ENCODE measurements at places on chromosomes 2 and 18.
A peak's percentile ranks its signal among the peaks of the same experiment; 100 is the strongest.

DNA sequence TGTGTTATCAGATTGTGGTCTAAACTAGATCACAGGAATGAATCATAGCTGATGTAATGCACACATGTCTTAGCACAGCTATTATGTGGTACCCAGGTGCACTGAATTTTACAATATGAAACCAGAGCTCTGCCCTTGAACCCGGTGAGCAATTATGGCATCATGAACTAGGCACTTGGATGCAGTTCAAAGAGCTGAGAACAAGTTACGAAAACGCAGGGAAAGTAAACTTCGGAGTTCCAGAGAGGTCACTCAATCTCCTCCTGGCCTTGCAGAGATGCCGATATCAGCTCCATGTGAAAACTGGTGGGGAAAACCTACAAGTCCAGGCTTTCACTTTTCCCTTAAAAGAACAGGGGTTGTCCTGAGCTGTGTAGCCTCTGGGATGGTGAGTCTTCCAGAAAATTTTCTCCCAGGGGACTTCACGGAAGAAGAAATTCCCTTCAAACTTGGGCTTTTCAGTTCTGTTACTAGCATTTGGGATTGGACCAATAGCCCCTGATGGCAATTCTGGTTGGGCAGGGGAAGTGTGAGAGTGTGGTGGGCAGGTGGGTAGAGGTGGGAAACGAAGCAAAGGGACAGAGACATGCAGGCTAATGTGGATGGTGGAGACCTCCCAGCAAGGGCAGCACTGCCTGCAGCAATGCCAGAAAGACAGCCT lies 71.1 kb upstream of the SH3BP4 start:
- no peak for DNase-seq

DNA sequence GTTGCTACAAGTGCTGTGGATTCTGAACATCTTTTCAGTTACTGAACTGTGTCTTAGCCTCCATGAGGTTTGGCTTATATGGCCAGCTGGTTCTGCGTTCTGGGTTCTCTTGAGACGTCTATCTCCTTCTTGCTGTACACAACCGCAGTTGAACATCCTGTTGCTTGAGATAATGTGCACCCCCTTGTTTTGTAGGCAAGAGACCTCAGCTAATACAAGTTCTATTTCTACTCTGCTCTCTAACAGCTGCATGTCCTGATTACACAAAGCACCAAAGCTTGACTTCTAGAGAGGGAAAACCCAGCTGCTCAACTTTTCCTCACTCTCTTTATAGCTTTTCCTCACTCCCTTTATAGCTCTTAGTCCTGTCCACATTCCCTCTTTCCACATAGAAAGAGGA lies 176.0 kb downstream of the LTBP1 start:
- no peak for DNase-seq

DNA sequence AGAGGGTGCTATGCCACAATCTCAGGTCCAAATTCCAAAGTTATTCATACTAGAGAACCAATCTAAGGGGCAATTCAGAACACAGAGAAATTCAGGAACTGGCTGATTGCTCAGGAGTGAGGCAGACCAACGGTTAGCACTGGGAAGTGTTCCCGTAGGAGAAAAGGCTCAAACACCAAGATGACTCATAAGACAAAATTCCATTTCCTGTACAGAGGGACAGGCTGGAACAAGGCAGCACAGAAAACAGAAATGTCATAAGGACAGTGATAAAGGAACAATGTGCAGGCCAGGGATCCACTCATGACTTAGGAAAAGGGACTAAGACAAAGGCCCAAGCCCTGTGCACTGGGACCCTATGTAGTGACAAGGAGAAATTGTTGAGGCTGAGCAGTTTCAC lies 54.2 kb downstream of the PDE1A start:
- DNase-seq: no peak

GRCh38 chr2:114843963-114844362 lies 401.5 kb downstream of the DPP10 start:
- no peak for DNase-seq

DNA sequence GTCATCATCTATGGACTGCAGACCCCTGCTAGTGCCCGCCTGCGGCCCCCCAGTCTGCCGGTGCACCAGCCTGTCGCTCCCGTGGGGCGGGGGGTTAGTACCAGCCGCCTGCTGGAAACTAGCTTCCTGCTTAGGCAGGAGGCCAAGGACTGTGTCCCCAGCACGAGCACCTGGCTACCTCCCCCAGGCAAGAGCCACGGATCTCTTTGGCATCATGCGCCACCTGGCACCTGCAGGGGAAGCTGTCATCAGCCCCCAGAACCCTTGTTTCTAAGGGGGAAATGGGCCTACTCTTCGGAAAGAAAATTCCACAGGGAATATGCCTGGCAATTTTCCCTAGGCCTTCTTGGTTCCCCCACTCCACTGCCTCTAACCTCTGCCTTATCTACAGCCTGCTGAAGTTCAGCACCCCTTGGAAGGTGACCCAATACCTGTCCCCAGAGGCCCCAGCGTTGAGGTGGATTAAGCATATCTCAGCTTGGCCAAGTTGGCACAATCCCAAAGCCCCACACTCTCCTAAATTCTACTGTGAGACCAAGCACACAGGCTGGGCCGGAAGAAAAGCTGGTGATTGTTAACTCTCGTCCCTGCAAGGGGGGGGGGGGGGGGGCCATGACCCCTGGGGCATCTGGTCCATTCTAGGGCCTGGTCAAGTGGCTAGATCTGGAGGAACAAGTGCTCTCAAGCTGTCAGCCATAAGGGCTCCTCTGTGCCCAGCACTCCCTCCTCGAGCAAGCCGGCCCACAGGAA lies 62.0 kb upstream of the POMC start:
- no peak for DNase-seq

GRCh38 chr2:48589170-48589767 lies 28.4 kb upstream of the GTF2A1L start:
- DNase-seq: no peak

- DNase-seq: no peak
Observed at GRCh38 chr2:72803626-72804320, 22.1 kb downstream of the EXOC6B start.

GRCh38 chr2:16960579-16960978 lies 294.9 kb upstream of the CYRIA start:
- no peak for DNase-seq

GRCh38 chr2:215896921-215897320 lies 116.4 kb downstream of the MREG start:
- no peak for DNase-seq

DNA sequence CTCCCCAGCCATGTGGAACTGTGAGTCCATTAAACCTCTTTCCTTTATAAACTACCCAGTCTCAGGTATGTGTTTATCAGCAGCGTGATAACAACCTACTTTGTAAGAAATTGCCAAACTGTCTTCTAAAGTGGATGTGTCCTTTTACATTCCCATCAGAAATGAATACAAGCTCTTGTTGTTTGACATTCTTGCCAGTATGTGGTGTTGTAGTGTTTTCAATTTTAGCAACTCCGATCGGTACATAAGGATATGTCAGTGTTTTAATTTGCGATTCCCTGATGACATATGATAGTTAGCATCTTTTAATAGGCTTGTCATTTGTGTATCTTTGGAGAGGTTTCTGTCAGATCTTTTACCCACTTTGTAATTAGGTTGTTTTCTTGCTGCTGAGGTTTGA lies 1156.3 kb upstream of the CRIM1 start:
- no peak for DNase-seq

DNA sequence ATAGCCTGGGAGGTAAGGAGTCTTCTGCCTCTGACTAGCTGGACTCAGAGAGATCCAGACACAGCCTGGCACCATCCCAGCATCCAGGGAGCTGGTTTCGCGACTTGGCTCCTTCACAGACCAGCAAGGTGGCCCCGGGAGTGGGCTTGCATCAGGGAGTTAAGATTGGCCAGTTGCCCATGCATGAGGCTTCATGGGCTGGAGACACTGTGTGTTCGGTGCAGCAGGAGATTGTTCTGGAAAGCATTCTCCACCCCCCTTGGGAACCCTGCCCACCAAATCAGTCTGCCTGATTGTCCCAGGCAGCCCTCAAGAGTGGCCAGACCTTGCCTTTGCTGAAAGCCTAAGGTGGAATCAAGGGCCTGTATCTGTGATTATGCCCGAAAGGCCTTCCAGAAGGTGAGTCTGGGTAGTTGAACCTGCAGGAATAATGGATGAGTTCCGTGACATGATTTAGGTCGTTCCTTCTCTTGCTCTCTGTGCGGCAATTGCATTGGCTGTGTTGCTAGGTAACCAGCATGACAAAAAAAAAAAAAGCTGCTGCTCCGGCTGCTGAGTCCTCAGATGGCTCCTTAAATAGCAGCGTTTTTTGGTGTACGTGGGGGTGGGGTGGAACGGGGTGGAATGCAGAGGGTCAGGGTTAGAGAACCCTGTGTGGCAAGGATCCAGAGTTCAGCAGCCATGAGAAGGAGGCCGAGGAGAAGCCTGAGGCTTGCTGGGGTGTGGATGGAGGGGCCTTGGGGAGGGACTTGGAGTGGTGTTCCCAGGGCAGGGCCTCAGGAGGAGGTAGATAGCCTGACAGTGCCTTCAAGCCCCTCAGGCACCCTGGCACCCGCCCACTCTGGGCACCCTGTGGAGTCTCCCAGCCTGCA lies 93.0 kb upstream of the MCFD2 start:
- no peak for DNase-seq

- DNase-seq: no peak
Observed at GRCh38 chr2:2187196-2187595, 143.9 kb downstream of the MYT1L start.

GRCh38 chr2:173751245-173751975 lies 213.8 kb downstream of the SP3 start:
- DNase-seq: no peak

DNA sequence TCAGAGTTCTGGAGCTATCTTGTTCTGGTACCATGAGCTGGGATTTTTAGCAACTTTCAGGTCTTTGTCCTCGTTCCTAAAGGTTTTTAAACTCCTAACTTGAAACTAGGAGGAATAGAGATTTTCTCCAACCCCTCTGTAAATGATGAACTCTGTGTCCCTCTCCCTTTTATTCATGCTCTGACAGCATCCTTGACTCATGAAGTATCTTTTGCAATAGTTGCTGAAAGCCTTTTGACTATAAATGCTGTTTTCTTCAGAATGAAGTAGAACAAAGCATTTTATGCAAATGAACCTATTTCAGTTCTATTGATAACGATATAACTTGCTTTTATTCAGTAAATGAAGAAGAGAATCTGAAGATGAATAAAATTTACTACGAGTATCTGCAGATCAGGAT lies 17.0 kb upstream of the MAPRE2 start:
- DNase-seq: no peak

DNA sequence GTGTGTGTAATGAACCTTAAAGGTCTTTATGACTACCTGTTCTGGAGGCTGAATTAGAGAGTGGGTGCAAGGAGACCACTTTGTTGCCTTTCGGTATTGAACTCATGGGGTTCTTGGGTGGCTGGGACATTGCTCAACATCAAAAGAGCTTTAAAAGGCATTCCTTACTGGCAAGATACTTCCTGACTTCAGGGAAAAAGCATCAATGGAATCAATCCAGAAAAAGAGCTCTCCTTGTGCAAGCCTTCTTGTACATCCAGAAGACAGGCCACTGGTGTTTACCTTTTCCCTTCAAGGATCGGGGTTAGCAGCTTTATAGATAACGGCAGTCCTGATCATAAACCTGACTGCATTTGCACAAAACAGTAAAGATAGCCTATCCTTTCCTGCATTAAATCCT lies 9.5 kb downstream of the PNO1 start:
- DNase-seq: no peak

DNA sequence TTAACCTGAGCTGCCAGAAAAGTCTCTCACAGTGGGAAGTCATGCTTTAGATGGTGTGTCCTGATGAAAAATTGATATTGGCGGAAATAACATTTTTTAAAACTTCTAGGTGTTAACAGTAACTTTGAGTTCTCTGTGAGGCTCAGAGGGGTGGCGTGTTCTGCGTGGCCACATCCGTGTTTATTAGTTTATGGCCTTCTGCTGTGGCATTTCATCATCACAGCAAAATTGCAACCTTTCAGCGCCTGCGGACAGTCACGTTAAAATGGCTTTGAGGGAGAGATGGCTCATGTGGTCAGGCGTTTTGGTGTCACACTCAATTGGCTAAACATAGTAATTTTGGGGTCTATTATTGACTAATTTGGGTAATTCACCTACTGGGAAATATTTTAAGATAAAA lies 42.4 kb downstream of the KLHL29 start:
- DNase-seq: no peak

- DNase-seq: peak; percentile 46
Observed at GRCh38 chr2:69741575-69742321, at the start of gene ANXA4. Gene ANXA4 (plus strand): TSS chr2:69742134. CDS start chr2:69781566, 39,432 bp downstream.

GRCh38 chr18:57087644-57088376 lies 59.1 kb upstream of the BOD1L2 start:
- no peak for DNase-seq

DNA sequence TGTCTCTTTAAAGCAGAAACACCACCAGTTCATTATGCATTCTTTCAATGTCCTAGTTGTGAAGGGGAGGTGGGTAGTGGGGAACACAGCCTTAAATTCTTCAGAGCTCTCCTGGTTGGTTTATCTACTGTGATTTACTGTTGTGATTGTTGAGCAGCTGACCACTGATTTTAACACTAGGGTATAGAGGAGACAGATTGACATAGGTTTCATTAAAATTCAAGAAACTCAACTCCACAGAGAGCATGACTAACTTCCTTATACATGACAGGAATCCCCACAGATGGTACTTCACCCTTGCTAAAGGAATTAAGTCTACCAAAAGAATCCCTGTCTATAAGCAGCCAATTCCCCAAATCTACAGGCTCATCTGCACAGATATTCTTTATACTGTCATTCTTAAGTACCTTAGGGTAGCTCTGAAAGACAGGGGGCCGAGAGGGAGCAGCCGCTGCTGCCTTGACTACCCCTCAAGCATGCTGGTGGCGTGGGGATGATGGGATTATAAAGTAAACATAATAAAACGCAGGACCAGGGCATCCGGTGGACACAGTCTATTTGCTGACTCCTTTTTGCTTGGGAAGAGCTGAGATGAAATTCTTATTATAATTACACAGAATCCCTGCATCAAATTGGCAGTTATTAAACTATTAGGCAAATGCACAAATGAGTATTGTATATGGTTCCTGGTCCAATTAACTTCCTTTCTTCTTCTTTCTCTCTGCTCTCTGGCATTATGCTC lies 1377.6 kb upstream of the PIK3C3 start:
- DNase-seq: no peak

DNA sequence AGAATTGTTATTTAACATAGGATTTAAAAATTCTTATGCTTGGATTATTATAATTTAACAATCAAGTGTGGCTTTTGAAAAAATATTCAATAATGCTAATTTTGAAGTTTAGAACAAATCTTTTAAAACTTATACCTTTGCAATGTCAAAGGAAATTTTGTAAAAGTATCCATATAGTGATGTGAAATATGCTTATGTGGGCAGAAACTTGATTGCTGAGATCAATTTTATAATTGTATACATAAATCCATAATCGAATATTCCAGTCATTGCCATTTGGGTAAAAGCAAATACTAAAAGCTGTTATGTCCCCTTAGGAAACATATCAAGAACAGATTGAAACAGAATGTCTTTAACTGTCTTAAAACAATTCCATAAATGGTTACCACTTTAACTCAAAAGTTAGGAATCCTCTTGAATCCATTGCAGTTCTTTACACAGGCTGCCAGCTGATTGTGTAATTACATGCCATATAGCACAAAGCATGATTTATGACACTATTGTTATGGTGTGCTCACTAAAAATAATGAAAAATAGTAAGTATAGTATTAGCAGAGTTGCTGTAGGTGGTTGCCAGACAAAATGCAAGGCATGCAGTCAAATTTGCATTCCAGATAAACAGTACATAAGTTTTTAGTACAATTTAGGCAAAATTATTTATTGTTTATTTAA lies 24.2 kb downstream of the PLCL1 start:
- DNase-seq: no peak
